Kidney glomerular epithelial cell (primary cell): ENCODE measurements at places on chromosomes 6 and 20.

GRCh38 chr6:18177286-18177965 is 22.2 kb downstream of the KDM1B start:
- DNase-seq = no peak

- no peak for DNase-seq
Observed at GRCh38 chr6:7749478-7749877, 23.6 kb downstream of the BMP6 start.

DNA sequence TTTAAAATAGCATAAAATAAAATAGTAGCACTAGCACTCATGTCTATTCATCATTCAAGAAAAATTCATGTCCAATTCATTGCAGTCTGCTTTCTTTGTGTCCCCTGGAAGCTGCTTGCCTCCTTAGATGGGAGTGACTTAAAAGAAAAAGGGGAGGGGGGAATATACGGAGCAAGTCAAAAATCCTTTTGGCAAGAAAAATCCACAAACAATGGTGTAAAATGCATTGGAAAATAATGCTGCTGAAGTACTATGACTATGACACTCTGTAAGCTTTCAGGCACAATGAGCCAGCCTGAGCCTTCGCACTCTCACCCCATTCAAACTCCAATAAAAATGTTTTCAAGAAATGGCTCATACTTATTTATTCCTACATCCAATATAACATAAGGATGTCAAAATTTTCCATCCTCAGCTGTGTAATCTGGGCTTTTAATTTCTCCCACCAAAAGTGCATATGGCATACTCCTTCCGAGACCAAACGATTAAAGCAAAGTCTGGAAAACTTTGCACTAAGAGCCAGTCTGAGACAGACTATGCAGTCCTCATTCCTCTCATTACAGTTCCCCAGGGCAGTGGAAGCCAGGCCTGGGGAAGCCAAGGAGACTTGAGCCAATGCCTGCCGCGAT is 790 bp downstream of the NEDD9 start:
- no peak for DNase-seq

DNA sequence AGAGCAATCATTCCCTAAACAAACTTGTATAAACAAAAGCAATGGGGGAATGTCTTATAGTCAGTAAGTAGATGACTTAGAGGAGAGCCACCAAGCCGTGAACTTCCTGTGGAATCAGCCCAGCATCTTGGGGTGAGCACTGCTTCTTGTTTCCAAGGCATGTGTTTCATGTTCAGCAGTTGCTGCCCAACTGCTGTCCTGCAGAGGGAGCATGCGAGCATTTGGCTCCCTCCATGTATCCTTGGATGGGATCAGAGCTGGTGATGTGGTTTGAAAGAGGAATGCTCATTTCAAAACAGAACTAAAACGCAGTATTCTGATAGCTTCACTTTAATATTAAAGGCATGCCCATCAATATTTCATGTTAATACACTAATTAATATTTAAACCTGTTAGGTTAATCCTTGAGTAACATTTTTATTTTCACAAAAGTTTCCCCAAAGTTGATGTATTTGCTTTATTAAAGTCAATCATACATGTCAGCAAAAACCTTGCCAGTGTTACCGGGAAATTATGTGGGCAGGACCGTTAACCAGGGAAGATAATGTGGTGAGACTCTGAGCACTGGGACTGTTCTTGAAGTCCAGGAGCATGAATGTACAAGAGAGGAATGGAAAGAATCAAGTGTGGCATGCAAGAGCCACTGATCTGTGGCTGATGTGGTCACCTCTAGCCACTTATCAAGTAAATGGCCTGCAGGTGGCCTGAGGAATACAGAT is 172.1 kb upstream of the GGTLC1 start:
- peak; percentile 47 for DNase-seq

DNA sequence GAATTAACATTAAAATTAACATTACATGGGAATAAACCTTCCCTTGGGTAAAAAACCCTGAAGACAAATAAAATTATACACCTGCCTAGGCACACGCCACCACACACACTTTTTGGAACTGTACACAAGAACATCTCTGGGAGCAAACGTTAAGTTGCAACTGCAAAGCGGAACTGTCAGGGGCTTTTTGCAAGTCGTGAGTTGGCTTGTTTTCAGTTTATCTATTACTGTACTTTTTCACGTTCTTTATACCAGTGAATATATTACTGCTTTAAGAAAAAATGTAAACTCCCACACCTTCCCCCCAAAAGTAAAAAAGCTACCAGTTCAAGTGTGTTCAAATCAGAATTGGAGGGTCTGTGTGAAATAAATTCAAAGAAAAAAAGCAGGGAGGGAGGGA is 65.5 kb upstream of the NFATC2 start:
- DNase-seq = no peak

DNA sequence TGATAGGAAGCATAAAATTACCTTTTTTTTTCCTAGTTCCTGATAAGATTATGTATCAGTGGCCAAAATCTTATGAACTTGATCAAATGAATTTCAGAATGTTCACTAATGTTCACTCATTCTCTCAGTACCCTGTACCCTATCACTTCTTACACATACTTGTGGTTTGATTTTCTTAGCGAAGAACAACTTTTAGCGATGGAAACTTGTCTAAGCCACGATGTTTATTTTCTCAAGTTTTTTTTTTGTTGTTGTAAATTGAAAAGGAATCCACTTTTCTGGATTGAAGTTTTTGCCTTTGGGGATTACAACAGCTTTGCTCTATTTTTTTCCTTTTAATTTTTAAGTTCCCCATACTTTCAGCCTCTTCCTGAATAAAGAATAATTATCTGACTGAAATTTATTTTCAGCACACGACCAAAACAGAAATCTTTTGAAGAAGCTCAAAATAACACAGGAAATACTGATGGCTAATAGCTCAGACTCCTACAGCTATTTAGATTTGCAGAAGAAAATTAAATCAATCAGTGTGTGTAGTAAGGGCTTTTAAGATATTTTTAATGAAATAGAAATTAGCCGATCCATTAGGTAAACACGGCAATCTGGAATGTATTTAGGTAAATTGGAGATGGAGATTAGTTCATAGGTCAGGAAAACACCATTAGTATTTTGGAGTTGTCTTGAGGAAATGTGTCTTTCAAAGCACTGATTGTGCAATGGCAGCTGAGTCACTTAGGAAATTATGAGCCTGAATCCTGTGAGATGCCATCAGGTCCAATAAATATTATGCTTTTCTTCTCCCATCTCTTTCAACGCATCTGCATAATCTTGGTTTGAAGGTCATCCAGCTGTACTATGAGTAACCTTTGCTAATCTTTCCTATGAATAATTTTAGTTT is 217.5 kb downstream of the GJA1 start:
- peak; percentile 33 for DNase-seq

GRCh38 chr6:169321546-169321945 is 67.9 kb upstream of the THBS2 start:
- no peak for DNase-seq

DNA sequence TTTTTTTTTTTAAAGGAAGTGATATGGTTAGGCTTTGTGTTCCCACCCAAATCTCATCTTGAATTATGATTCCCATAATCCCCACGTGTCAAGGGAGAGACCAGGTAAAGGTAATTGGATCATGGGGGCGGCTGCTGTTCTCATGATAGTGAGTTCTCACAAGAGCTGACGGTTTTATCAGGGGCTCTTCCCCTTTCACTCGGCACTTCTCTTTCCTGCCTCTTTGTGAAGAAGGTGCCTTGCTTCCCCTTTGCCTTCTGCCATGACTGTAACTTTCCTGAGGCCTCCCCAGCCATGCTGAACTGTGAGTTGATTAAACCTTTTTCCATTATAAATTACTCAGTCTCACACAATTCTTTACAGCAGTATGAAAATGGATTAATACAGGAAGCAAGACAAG is 64.3 kb downstream of the ZFP64 start:
- no peak for DNase-seq

DNA sequence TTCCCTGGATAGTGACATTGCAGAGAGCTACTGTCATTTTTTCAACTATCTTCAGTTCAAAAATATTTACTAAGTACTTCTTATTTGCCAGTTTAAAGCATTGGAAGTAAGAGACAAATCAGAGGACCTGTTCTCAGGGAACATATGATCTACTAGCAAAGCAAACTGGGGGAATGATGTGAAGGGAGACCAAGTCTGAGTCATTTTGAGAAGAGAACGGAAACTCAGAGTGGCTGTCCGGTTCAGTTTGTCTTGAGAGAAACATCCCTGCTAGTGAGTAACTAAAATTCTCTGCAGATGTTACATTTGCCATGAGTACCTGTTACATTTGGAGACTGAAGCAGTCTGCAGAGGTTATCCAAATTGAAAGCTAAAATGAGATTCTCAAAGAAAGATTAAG is 118.3 kb downstream of the KCNQ5 start:
- DNase-seq = no peak

- no peak for DNase-seq
Observed at GRCh38 chr20:9225879-9226278, 157.0 kb downstream of the PLCB4 start.

- DNase-seq = no peak
Observed at GRCh38 chr6:87903323-87903722, 144.3 kb upstream of the SPACA1 start.

DNA sequence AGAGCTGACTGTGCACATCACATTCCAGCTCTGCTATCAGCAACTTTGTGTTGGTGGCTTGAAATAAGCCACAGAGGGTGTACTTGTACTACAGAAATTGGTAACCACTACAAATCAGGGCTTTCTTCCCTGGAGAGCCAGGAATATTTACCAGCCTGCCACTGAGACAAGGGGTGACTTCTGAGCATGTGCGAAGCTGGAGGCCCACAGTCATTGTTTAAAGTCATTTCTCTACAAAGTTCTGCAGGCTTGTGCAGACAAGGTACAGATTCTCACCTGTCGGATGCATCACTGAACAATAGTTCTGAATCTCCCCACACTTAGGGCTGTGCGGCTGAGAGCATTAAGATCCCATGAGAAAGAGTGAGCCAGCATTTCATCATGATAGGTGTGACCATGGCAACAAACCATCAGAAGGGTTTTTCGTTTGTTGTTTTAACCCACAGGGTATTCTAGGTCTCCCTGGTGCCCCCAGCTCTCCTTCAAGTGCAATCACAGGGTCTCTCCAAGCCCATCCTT is 292.8 kb downstream of the CDC5L start:
- DNase-seq = no peak

- DNase-seq = no peak
Observed at GRCh38 chr6:112367628-112368027, 20.5 kb downstream of the RFPL4B start.

DNA sequence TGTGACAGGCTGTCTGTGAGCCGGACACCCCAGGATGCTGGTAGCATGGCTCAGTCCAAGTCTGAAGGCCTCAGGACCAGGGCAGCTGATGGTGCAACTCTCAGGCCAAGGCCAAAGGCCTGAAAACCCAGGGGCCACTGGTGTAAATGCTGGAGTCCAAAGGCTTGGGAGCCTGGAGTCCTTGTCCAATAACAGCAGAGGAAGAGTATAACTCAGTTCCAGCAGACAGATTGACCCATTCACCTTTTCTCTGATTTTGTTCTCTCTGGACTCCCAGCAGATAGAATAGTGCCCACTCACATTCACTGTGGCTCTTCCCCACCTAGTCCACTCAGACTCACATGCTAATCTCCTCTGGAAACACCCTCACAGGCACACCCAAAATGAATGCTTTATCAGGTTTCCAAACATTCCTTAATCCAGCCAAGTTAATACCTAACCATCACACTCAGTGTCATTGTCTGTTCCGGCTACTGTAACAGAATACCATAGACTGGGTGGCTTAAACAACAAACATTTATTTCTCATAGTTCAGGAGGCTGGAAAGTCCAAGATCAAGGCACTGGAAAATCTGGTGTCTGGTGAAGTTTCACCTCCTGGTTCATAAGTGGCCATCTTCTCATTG is 5.0 kb upstream of the TRAF3IP2 start:
- no peak for DNase-seq

- no peak for DNase-seq
Observed at GRCh38 chr20:5364136-5364821, 47.5 kb upstream of the PROKR2 start.

DNA sequence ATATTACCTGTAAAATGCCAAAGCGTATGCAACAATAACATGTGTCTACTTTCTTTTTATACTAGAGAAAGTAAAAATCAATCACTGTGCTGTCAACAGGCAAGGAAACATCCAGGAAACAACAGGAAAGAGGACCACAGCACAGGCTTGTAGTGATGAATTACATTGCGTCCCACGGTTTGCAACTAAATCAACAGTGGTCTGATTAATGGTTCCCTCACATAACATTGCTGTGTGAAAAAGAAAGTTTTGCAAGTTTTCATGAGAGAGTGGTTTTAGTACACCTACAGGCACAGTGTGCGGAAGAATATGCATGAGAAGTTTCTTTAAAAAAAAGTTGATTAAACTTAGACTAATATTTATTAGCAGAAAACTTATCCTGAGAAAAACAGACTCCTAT is 329.5 kb upstream of the HSF2 start:
- DNase-seq = no peak

- peak; percentile 50 for DNase-seq
Observed at GRCh38 chr6:128713461-128713860, 169.5 kb upstream of the LAMA2 start.

- DNase-seq = no peak
Observed at GRCh38 chr20:19435316-19435715, 222.9 kb downstream of the SLC24A3 start.

GRCh38 chr6:43945768-43946080 is 175.7 kb downstream of the VEGFA start:
- no peak for DNase-seq

DNA sequence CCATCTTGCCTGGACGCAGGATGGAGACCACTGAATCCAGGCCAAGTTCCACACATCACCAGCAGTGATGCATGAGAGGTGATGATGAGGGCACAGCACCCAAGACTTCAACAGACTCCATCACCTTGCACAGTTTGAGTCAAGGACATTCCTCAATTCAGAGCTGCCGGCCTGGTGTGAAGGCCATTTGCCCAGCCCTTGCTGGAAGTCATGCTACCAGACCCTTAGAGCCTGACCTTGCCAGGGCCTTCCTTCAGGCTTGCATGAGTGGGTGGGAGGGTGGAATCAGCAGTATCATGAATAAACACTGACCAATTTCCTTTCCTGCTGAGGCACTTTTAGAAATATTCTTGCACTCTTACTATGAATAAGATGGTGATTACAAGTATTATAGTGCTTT is 130.2 kb upstream of the SSTR4 start:
- DNase-seq = no peak

DNA sequence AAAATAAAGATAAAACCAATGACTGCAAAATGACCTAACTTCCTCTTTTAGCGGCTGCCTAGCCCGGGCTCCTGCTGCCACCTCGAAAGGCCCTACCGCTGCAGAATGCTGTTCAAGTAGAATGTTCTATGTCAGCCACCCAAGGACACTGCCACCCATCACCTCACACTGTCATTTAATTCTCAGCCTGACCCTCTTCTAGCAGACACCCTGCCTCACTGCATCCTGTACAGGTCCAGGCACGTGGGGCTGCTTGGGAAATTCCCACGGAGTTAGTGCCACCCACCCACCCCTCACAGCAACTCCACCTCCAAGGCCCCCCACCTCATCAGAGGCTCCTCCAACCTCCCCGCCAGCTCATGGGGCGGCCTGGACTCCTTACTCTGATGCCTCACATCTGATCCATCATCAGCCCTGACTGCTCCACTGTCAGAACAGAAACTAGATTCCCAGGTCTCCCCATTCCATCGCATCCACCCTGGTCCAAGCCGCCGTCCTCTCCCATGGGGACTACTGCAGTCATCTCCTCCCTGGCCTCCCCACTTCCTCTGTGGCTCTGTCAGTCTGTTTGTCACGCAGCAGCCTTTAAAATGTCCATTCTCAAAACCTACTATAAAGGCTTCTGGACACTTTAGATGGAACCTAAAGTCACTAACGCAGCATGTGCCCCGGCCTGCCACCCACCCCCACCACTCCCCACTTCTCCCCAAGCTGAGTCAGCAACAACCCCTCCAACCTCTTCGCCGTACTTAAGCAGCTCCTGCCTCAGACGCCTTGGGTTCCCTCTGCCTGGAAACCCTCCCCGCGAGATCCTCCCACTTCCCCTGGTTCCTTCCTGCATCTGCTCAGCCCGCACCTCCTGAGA is 17.0 kb downstream of the NFATC2 start:
- DNase-seq = no peak
